Adrenal gland (tissue), 19 donors: ENCODE measurements at places on chromosomes 3 and 15.
A peak's percentile ranks its signal among the peaks of the same experiment; 100 is the strongest.

DNA sequence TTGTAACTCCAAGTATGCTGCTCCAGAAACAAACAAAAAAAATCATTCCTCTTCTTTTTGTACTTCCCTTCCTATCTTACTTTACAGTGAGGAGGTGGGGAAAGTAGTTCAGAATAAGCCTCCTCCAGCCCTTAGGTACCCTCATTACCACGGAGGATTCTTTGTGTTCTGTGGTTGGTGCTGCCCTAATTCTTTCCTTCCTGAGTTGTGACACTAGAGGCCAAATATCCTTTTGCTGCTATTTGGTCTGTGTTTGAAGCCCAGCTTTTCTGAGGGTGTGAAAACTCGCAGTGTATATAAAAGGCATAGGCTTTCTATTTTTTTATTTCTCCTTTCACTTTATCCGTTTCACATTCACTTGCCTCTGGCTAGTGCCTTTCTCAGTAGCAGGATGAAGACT, 98.2 kb downstream of the HHLA2 start:
- no peak for DNase-seq

DNA sequence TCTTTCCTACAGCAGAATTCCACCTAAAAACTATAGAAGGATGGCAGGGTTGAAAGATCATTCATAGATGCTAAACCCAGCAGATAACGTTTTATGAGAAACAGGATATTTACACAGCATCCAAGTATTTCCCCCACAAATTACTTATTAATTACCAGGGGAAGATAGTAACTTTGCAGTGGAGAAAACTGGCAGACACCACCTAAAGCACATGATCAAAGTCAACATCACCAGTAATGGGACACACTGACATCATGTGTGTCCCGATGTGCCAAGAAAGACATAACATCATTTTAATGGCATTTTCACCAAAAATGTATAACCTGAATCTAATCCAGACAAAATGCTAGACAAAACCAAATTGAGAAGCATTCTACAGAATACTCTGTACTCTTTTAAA, 220.4 kb upstream of the THBS1 start:
- no peak for DNase-seq

DNA sequence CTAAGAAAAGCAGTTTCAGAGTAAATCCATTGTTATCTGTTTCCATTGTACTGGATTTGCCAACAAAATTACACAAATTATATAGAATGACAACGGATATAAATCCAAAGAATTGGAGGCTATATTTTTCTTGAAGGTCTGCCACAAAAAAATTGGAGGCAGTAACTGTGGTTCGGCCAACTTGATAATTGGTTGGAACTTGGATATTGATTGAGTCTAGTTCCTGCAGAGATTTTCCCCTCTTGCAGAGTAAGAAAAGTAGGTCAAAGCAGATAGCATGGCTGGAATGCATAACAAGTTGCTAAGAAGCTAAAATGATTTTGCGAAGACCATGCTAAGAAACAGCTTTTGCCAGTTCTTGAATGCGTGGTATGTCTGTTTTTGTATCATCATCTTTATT, 269.6 kb upstream of the CFAP20DC start:
- DNase-seq, result no peak

GRCh38 chr3:197501879-197502620, 53.7 kb downstream of the BDH1 start:
- peak; percentile 38 for DNase-seq

DNA sequence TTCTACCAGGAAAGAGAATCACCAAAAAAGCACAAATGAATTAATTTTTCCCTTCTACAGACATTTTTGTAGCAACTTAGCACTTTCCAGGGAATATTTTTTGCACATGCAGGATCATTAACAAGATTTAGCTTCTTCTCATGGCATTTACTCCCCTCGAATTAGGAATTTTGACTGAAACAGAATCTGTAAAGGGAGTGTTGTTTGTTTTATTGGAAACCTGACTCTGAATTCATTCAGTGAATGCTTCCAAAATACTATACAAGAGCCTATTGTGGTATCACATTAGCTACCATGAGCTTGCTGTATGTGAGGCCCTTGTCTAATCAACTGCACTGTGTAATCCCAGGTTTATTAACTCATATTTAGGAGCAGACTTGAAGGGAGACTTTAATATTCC, 130.4 kb upstream of the ATP10A start:
- no peak for DNase-seq

- DNase-seq, result no peak
These were observed 6.2 kb upstream of the TIMMDC1 start for GRCh38 chr3:119492128-119492527.

DNA sequence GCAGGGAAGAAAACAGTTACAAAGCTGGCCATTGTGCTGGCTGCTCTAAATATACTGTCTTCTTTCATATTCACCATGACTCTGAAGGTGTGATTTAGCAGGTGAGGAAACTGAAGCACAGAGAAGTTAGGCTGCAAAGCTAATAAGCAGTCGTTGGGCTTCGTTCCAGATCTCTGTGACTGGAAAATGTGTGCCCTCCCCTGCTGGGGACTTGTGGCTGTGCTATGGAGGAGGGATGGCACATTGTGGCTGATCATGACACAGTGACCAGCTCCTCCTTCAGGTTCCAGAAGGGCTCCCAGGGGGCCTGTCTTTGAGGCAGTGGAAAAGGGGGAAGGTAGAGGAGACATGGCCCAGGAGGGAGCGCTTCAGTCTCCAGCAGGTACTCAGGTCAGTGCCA, 19.2 kb downstream of the PXK start:
- DNase-seq, result no peak

DNA sequence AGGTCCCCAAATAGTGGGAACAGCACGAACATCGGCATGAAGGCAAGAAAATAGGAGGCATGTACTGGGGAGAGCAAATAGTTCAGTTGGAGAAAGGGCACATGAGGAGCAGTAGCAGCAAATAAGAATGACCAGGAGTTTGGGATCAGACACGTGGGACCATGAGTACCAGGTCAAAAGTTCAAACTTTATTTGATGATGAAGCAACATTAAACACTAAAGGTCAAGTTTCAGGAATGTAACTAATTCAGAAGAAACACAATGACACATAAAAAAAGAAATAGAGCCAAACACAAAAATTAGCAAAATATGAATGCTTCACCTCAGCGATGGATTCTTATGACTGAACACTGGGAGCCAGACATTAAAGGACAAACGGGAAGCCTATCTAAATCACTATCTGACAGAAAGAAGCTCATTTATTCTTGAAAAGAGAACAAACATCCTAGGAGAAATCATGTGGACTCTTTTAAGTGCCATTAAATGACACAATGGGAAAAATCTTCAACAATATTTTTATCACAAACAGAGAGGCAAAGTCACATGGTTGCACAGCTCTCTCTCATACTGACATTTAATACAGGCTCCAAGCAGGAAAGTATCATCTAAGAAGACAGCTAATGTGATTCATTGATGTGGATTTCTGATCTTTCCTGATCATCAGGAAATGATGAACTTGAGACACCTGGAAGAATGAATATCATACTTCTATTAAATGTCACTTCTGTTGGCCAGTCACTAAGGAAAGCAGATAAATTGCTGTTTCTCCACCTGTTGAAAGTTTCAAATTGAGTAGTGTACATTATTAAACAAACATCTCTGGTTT, 216.9 kb upstream of the THBS1 start:
- no peak for DNase-seq

GRCh38 chr3:141431411-141432378, 55.1 kb upstream of the RASA2 start:
- no peak for DNase-seq

DNA sequence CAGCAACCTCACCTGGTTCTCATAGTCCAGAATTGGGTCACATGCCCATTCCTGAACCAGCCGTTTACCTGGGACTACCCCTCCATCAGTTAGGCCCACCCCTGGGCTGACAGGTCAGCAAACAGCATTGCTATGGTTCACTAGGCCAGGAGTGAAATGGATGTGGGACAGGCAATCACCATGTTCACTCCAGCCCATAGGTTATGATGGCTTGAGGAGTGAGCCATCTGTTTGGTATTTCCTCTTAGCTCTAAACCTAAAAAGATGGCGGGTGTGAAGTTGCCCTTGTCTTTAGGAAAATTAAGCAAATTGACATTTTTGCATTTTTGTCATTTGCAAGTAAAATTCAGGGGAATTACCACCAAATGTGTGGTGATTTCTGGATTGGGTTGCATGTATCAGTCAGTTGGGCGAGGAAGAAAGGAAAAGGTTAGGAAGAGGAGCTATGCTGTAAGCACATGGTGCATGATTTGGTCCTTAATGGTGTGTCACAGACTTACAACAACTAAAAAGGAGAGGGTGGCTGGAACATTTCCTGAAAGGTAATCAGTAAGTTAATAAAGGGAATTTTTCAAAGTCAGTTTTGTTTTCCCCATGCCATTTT, 17.2 kb downstream of the NXPE3 start:
- no peak for DNase-seq

DNA sequence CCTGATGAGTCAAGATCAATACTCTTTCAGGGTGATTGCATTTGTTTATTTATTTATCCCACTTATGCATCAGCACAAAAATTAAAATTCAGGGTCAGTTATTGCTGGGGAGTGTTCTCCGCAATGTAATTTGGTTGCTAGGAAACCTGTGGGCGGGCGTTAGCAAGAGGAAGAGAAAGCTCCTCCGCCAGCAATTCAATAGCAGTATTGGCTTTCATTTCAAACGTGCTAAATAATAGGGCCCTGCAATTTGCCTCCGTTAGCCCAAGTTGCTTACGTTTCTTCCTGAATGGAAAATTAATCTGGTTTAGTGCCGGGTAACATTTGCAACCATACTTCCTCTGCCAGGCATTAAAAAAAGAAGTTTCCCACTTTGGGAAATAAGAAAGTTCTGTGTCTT, 35.5 kb upstream of the PLCL2 start:
- peak; percentile 84 for DNase-seq

- DNase-seq, result peak; percentile 58
These were observed 300.9 kb downstream of the MCTP2 start for GRCh38 chr15:94532226-94532625.

- no peak for DNase-seq
These were observed 157.2 kb downstream of the EDEM1 start for GRCh38 chr3:5344707-5345106.

GRCh38 chr15:78927077-78927790, 17.6 kb downstream of the CTSH start:
- DNase-seq, result no peak

DNA sequence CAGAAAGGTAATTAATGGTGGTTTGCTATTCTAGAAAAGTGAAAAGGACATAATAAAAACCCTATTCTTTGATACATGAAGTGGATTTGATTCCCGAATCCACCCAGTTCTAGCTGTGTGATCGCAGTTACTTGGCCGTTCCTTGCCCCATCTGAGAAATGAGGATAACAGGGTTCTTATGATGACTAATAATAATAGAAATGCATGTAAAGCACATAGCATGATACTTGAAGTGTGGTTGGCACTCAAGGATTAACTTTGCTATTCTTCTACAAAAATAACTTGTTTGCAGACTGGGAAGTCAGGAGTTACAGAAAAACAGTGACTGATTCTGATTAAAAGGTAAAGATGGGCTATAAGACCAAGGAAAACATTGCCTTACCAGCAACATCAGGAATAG, 26.8 kb downstream of the PARL start:
- no peak for DNase-seq

- DNase-seq, result no peak
These were observed 34.1 kb upstream of the NR2C2 start for GRCh38 chr3:14913071-14913925.

- no peak for DNase-seq
These were observed 661.2 kb upstream of the BCHE start for GRCh38 chr3:166498446-166498845.
